ENCODE measurements at places on chromosomes 2 and 18.

- DNase-seq, result no peak
Measured at GRCh38 chr18:71450257-71450656, 1093.9 kb downstream of the CBLN2 start.

- no peak for DNase-seq
Measured at GRCh38 chr2:11562011-11562410, 28.2 kb downstream of the GREB1 start.

DNA sequence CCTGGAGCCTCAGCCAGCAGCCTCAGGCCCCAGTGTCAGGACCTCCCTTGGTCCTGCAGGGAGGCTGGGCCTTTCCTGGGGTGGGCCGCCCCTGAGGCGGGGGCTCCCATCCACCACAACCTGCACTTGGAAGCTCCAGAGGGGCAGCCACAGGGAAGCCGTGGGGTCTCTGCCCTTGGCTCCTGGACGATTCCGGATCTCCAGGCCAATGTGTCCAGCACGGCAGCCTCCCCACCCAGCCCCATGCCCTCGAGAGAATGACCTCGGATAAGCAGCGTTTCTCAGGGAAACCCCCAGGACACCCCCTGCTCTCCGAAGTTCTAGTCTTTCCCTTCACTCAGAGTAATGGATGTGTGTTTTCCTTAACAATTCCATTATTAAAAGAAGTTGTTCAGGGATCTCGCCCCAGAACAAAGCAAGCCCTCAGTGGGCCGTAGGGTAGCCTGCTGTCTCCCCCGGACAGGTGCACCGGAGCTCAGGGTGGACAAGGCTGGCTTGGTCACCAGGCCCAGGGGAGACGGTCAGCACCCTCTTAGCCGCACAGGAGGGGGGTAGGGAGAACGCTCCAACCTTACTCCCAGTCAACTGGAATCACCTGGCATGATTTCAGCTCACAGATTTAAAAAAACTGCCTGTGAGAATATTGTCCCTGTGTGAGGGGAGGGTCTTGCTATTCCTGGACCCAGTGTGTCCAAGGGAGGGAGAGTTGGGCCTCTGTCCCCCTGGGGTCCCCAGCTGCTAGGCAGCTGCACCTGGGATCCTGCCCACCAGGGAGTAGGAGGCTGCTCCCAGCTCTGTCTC, 72.2 kb upstream of the OTOS start:
- DNase-seq, result no peak

- no peak for DNase-seq
Measured at GRCh38 chr18:25454730-25455129, 102.8 kb upstream of the ZNF521 start.

GRCh38 chr2:38763228-38763627, 12.1 kb upstream of the SRSF7 start:
- DNase-seq, result no peak
